ENCODE measurements at places on chromosomes 12 and 14. TPM values are rescaled to one million over a fixed set of nuclear protein-coding genes. Genes with fewer than 3 reads are reported as not detected.

Gene IRAK3
- 1.3 TPM for total RNA-seq

Gene CCDC184
- total RNA-seq = 2.7 TPM

Gene TIGAR
- 44.4 TPM for total RNA-seq

Gene PTPN21
- total RNA-seq = 9.5 TPM

Gene CFAP251
- 0.95 TPM for total RNA-seq

Gene GPR132
- 0.60 TPM for total RNA-seq

Gene TSHR
- not detected for total RNA-seq

Gene MUCL1
- not detected for total RNA-seq

Gene KIF5A
- total RNA-seq = 0.20 TPM

Gene FAM186B
- 0.07 TPM for total RNA-seq

Gene AMN1
- 10.4 TPM for total RNA-seq

Gene RDH16
- total RNA-seq = 0.15 TPM

Gene BCL11B
- 0.33 TPM for total RNA-seq

Gene KMT2D
- 30.6 TPM for total RNA-seq

Gene ARHGAP9
- total RNA-seq = 0.17 TPM

Gene ENDOU
- not detected for total RNA-seq
